Astrocyte (in vitro differentiated cells and primary cell): ENCODE measurements at places on chromosomes 11 and 22. TPM values are rescaled to one million over a fixed set of nuclear protein-coding genes. Genes with fewer than 3 reads are reported as not detected.
A peak's percentile ranks its signal among the peaks of the same experiment; 100 is the strongest.

MYOD1 gene
- not detected in 2 replicates for total RNA-seq

GRCh38 chr22:22093743-22094142, 111.2 kb upstream of the TOP3B start:
- no peak overlapping the region for H3K4me3 ChIP-seq
- no peaks in the 10 kb centered on the region for H3K36me3 ChIP-seq
- no peak for DNase-seq

KCTD14 gene
- 1.0 and 1.1 TPM in 2 replicates for total RNA-seq

DNA sequence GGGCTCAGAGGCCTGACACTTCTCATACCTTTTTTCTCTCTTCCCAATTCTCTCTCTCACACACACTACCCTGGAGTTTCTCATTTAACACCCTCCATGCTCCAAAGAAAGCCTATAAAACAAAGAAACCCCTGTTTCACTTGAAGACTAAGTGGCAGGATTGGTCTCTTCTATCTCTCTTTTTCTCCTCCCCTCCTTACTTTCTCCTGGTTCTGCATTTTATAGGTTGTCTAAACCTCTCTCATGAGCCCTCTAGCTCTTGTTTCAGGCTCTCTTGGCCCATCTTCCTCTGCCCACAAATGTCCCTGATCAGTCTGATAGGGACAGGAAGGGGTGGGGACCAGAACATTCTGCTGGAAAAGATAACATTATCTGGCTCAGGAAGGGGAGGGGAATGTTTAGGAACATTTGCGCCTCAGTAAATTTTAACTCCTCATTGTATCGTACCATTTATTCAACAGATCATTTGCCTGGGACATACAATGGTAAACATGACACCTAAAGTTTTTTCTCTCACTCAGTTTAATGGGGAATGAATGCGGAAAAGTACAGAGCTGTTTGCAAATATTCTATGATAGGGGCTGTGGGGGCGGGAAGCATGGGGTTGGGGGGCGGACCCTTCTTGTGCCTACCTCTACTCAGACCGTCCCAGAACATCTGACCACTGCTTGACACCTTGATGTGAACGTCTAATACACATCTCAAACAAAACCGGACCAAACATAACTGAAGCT, 10.8 kb downstream of the CRYBA4 start:
- no peaks in the 10 kb centered on the region for H3K4me1 ChIP-seq
- H3K4me3 ChIP-seq, result no peak overlapping the region
- H3K27me3 ChIP-seq, result peaks cover 2% of the 10 kb centered on the region
- no peak overlapping the region for H3K27ac ChIP-seq
- no peak for DNase-seq

DNA sequence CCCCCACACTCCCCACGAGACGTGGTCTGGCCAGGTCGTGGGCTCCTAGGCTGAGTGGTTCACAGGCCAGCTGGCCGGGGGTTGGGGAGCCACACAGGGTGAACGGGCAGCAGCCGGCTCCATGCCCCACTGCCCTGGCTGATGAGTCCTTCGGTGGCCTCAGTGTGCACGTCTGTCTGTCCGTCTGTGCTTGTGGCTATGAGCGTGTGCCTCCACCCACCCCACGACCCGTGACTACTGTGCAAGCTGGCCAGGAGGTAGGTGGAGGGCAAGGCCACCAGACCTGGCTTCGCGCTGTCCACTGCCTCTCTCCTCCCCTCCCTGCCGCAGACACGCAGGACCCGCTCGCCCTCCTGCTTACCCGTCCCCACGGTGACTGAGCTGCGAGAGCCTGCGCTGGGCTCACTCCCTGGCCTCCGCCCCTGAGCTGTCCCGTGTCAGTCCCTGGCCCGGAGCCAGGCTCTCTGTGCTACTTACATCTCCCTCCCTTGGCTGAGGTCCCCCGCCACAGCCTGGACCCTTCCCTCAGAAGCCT, 14.1 kb downstream of the CSDC2 start:
- no peak for DNase-seq
- H3K36me3 ChIP-seq, result peaks cover 5% of the 10 kb centered on the region
- H3K27ac ChIP-seq, result no peak overlapping the region
- no peaks in the 10 kb centered on the region for H3K27me3 ChIP-seq
- H3K4me3 ChIP-seq, result no peak overlapping the region

- H3K27ac ChIP-seq, result peak overlapping the region; percentile 76
- H3K4me3 ChIP-seq, result no peak overlapping the region
- H3K4me1 ChIP-seq, result peaks cover 17% of the 10 kb centered on the region
- peaks cover 17% of the 10 kb centered on the region for H3K36me3 ChIP-seq
- DNase-seq, result no peak
Measured at GRCh38 chr22:45718391-45718790, 46.8 kb downstream of the ATXN10 start.

DNA sequence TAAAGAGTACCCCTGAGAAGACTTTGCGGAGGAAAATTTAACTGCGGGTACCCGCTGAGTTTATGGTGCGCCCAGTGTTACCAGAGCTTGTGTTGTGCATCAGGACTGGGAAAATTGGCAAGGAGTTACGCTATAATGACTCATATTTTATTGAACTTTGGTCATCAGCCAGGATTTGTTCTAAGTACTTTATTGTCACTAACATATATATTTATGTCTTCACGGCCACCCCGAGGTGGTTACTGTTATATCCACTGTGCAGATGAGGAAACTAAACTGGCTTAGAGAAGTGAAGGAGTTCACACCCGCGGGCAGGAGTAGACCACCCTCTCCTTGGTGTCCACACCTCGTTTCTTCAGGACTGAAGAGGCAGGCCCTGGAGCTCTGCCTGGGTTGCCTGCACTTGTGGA, 667 bp downstream of the ACCS start:
- peak overlapping the region; percentile 69 for H3K27ac ChIP-seq
- H3K4me1 ChIP-seq, result peaks cover 9% of the 10 kb centered on the region
- DNase-seq, result peak; percentile 67
- H3K36me3 ChIP-seq, result no peaks in the 10 kb centered on the region

DNA sequence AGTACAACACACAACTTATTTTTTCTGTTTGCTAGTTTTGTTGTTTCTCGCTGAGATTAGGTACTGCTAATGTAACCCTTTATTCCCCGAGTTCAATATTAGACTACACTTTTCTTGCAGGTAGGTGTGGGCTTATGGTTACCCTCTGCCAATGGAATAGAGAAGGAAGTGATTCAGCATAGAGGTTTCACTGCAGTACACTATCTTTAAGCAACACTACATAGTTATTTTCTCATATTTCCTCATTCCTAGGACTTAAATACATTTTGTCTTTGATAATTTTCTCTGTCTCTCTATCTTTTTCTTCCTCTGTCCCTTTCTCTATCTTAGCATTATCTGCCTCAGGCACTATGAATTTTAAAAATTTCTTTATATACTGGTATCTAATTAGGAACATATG, 791.0 kb downstream of the FAM181B start:
- H3K4me3 ChIP-seq, result no peak overlapping the region
- no peaks in the 10 kb centered on the region for H3K36me3 ChIP-seq
- H3K4me1 ChIP-seq, result no peaks in the 10 kb centered on the region
- H3K27ac ChIP-seq, result no peak overlapping the region

SYT7 gene
- total RNA-seq, result 3.7 and 3.8 TPM in 2 replicates

ILK gene
- total RNA-seq, result 209 and 218 TPM in 2 replicates
